ENCODE measurements at places on chromosomes 5 and 9. TPM values are rescaled to one million over a fixed set of nuclear protein-coding genes. Genes with fewer than 3 reads are reported as not detected.

ST8SIA4 gene
- 7.0 TPM for total RNA-seq

PCDHB10 gene
- 2.2 TPM for total RNA-seq

NR5A1 gene
- total RNA-seq, result 0.40 TPM

DNA sequence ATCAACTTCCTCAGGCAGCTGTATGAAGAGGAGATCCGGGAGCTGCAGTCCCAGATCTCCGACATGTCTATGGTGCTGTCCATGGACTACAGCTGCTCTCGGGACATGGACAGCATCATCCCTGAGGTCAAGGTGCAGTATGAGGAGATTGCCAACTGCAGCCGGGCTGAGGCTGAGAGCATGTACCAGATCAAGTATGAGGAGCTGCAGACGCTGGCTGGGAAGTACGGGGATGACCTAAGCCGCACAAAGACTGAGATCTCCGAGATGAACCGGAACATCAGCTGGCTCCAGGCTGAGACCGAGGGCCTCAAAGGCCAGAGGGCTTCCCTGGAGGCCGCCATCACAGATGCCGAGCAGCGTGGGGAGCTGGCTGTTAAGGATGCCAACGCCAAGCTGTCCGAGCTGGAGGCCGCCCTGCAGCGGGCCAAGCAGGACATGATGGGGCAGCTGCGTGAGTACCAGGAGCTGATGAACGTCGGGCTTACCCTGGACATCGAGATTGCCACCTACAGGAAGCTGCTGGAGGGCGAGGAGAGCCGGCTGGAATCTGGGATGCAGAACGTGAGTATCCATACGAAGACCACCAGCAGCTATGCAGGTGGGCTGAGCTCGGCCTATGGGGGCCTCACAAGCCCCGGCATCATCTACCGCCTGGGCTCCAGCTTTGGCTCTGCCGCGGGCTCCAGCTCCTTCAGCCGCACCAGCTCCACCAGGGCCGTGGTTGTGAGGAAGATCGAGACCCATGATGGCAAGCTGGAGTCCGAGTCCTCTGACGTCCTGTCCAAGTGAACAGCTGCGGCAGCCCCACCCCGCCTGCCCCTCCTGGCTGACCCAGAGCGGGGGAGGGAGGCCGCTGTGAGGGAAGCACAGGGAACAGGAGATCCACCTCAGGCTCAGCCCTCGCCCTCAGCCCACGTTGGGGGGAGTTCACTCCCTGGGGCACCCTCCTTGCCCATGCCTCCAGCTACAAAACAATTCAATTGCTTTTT lies 84.0 kb downstream of the SEC61B start:
- H3K4me1 ChIP-seq, result no peaks in the 10 kb centered on the region
- no peak for DNase-seq
- no peaks in the 10 kb centered on the region for H3K27me3 ChIP-seq
- no peak overlapping the region for H3K4me3 ChIP-seq
- no peak overlapping the region for H3K27ac ChIP-seq

DNA sequence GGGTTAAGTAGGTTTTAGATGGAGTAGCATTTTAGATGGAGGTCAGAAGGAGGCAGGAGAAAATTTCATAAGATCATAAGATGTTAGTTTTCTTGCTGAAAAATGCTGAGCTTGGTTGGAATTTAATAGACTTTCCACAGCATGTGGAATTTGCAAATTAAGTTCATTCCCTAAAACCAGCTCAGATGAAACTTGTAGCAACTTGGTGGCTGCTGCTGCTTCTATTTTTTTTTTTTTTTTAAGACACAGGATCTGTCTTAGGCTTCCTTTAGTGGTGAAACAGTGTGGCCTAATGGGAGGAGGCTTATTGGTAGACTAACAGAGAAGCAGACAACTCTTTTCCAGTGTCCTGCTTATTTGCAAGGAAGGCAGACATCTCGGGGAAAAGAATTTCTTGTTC lies 154.5 kb downstream of the AOPEP start:
- H3K36me3 ChIP-seq, result no peaks in the 10 kb centered on the region
- H3K27ac ChIP-seq, result no peak overlapping the region
- peaks cover 52% of the 10 kb centered on the region for H3K4me1 ChIP-seq
- H3K4me3 ChIP-seq, result no peak overlapping the region

GRCh38 chr5:135324897-135325650 lies 74.0 kb downstream of the MACROH2A1 start:
- no peaks in the 10 kb centered on the region for H3K27me3 ChIP-seq
- no peaks in the 10 kb centered on the region for H3K4me1 ChIP-seq
- DNase-seq, result no peak
- H3K4me3 ChIP-seq, result no peak overlapping the region

DNA sequence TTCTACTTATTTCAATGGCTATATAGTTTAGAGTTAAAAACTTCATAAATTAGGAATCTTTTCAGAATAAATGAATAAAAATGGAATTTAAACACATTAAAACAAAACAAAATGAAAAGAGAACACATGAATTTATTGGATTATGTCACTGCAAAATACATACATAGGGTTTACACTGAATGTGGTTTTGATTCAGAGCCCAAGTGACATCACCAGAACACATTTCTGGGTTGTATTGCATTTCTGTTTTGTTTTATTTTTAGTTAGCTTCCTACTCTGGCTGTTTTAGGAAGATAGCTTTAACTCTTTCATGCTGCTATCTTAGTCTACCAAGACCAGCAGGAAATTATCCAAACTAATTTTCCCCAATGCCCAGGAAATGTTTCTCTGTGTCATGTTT lies 1935.0 kb downstream of the EFNA5 start:
- H3K27ac ChIP-seq, result no peak overlapping the region
- H3K4me1 ChIP-seq, result no peaks in the 10 kb centered on the region
- H3K27me3 ChIP-seq, result no peaks in the 10 kb centered on the region
- no peak overlapping the region for H3K4me3 ChIP-seq
- DNase-seq, result no peak
- no peaks in the 10 kb centered on the region for H3K36me3 ChIP-seq

DNA sequence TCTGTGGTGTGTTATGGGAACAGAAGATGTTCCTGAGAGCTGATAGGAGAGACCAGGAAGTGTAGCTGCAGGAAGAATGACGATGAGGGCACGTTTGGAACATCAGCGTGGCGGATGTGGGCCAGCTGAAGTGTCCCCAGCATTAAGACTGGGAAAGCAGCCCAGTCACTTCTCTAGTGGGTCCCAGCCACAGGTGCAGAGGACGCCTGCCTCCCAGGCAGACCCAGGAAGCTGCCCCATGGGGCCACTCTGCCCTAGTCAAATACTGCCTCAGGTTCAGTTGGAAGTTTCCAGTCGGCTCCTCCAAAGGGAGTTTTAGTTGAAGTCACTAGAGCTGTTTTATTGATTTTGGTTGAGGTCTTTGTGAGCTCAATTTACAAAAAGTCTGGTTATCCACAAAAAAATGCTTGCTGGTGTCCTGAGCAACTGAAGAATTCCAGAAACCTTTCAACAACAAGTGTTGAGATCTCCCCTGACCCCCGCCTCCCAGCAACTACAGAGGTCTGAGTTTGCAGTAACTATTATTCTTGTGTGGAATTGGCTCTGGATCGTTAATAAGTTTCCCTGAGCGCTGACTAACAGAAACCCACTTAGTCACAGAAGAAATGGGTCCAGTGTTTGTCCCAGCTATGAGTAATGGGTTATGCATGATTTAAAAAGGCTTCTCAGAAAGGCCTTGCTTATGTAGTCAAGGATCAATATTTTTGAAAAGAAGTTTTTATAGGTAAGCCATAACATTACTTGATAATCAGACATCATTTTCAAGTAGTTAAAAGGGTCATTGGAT lies 294.1 kb downstream of the FANCC start:
- H3K27me3 ChIP-seq, result no peaks in the 10 kb centered on the region
- H3K4me1 ChIP-seq, result peaks cover 86% of the 10 kb centered on the region
- DNase-seq, result peak; percentile 69
- H3K4me3 ChIP-seq, result no peak overlapping the region
- H3K36me3 ChIP-seq, result peaks cover 5% of the 10 kb centered on the region

- H3K36me3 ChIP-seq, result no peaks in the 10 kb centered on the region
- peak overlapping the region; percentile 52 for H3K27ac ChIP-seq
Measured at GRCh38 chr5:126452477-126452876, 29.3 kb downstream of the GRAMD2B start.

GRCh38 chr5:123460296-123460729 lies 37.1 kb upstream of the CEP120 start:
- no peaks in the 10 kb centered on the region for H3K4me1 ChIP-seq
- H3K27ac ChIP-seq, result no peak overlapping the region
- no peak for DNase-seq
- H3K27me3 ChIP-seq, result no peaks in the 10 kb centered on the region

GRCh38 chr5:51521583-51521982 lies 138.3 kb downstream of the ISL1 start:
- H3K27ac ChIP-seq, result no peak overlapping the region
- no peaks in the 10 kb centered on the region for H3K36me3 ChIP-seq
- H3K27me3 ChIP-seq, result no peaks in the 10 kb centered on the region
- no peak overlapping the region for H3K4me3 ChIP-seq

- no peaks in the 10 kb centered on the region for H3K36me3 ChIP-seq
- no peak overlapping the region for H3K27ac ChIP-seq
- no peak overlapping the region for H3K4me3 ChIP-seq
- no peaks in the 10 kb centered on the region for H3K27me3 ChIP-seq
Measured at GRCh38 chr5:61089351-61089750, 72.9 kb downstream of the SMIM15 start.

All from thyroid gland (tissue), 4 donors.